Spinal cord (tissue), 10 donors: ENCODE measurements at places on chromosomes 11 and 22. TPM values are rescaled to one million over a fixed set of nuclear protein-coding genes. Genes with fewer than 3 reads are reported as not detected.

SCGB1C1 gene
- polyA plus RNA-seq = not detected

MMP8 gene
- polyA plus RNA-seq = not detected

FAM83F gene
- polyA plus RNA-seq = 0.78 TPM

CSF2RB gene
- 1.6 TPM for polyA plus RNA-seq

CHRM1 gene
- polyA plus RNA-seq = 1.2 TPM

SPDYC gene
- polyA plus RNA-seq = not detected

ST14 gene
- 1.6 TPM for polyA plus RNA-seq

TRIM48 gene
- polyA plus RNA-seq = not detected

AASDHPPT gene
- 128 TPM for polyA plus RNA-seq

DBX1 gene
- polyA plus RNA-seq = 0.15 TPM

SPI1 gene
- polyA plus RNA-seq = 12.9 TPM

RASGRP2 gene
- 87.3 TPM for polyA plus RNA-seq

GDPD4 gene
- polyA plus RNA-seq = not detected
